ENCODE measurements at places on chromosomes 4 and X.
A peak's percentile ranks its signal among the peaks of the same experiment; 100 is the strongest.

DNA sequence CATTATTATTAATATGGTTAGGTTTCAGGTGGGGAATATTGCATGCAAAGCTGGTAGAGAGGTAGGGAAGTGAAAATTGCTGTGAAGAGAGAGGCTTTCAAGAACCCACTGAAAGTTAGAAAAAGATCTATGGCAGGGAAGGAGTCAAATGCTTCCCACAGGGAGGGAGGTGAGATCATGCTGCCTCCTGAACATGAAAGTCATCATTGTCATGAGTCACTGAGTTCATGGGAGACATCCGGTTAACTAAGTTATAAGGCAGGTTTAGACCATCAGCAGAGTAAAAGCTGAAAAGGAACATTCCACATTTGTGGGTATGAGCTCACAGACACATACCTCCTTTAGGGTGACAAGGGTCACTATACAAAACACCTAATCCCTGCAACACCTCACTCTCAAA is 16.2 kb downstream of the GATB start:
- no peak for DNase-seq

DNA sequence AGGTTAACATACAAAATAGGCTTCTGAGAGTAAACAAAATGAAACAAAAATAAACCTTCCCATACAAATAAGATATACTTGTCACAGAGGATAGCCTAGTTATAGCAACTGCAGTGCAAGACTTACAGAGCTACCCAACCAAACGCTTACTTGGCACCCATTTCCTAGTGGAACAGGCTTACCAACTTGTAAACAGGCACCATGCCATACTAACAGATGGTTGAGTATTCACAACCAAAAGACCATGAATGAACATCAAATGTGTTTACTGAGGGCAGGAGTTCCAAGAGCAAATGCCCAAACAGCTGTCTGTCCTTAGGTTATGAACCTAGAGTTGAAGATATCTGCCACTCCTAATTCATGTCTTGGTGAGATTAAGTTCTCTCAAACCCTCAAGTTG is 2629.2 kb downstream of the PCDH7 start:
- peak; percentile 12 for DNase-seq

GRCh38 chrX:150805736-150806135 is 92.7 kb downstream of the CD99L2 start:
- DNase-seq: no peak

GRCh38 chr4:14167876-14168510 is 540.5 kb upstream of the BOD1L1 start:
- DNase-seq: no peak

DNA sequence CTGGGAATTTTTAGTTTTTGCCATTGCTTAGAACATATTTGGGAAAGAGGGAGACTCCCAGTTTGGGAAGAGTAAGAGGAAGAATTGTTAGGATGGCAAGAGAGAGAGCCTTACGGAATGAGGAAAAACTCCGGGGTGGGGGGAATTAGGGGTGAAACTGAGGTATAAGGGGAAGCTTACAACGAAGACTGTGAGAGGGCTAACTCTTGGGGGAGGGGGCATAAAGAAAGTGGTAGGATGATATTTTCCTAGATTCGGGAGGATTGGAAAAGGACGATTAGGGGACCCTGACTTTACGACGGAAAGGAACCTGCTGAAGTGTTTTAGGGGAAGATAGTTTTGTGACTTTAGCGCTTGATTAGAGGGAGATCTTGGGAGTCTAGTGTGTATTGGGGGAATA is 86.2 kb upstream of the HPRT1 start:
- DNase-seq: peak; percentile 2

GRCh38 chr4:138182838-138183426 is 59.2 kb downstream of the SLC7A11 start:
- DNase-seq: peak; percentile 61

DNA sequence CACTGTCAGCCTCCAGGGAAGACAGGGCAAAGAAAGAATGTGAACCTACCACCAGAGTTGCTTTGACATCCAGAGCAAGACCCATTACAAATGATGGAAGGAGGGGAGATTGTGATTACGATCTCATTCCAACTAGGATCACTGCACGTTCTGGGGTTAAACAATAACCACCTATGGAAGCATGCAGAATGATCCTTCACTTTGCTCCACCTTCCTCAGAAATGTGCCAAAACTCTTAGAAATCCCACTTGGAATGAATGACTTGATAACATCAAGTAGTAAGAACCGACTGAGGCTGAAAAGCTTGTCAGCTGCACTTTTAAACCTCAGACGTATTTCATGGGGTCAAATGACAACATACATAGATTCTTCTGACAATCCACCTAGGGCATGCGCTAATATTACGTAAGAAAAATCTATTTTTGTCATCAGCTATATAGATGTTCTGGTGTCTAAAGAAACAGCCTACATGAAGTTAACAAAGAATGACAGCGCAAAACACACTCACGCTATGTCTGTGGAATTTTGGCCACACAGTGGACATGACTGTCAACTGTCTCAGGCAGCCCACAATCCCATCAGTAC is 3.5 kb upstream of the STS start:
- no peak for DNase-seq

- DNase-seq: no peak
Observed at GRCh38 chr4:139458999-139459398, 5.1 kb downstream of the RAB33B start.

DNA sequence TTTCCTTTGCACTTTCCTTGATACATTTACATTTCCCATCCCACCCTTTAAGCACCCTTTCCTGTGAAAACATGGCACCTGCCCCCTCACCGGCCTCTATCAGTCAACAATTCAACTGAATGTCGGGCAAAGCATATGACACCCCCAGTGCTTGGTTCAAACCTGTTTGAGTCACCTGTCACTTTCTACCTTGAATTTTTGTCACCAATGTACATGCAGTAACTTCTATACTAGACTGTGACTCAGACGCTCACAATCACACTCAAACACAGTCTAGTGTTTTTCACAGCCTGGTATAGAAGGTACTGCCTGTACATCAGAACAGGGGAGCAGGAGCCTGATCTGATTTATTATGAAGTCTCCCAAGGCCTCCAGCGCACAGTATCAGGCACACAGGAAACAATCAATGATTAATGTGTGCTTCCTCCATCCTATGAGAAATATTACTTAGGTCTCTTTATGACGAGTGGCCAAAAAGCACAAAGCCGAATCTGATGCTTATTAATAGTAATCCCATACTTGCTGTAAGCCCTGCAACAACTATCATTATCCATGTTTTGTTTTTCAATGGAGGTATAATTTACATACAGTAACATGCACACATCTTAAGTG is 49.2 kb upstream of the FAM9C start:
- DNase-seq: no peak
